Esophagus mucosa (tissue), 1 donor: ENCODE measurements at places on chromosomes 6 and 20.

DNA sequence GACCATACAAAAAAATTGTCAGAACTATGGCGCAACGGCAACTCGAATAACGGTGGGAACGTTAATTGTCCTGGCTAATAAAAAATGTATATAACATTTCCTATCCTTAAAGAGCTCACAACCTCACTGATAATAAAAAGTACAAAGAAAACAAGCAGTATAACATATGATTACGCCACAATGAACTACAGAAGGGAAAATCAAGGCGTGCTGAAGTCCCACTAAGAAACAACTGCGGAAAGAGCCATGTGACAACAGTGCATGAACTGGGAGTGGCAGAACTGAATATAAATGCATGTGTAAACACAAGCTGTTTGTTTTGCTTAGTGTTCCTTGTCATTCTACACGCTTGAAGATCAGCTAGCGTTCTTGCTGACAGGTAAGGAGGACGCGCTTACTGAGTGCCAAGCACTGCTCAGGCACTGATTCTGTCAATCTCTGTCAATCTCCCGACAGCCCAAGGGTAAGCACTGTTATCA, 466 bp upstream of the PSMB1 start:
- ATAC-seq, result peak; percentile 37

GRCh38 chr6:140062043-140063020, 687.9 kb upstream of the CITED2 start:
- no peak for ATAC-seq

DNA sequence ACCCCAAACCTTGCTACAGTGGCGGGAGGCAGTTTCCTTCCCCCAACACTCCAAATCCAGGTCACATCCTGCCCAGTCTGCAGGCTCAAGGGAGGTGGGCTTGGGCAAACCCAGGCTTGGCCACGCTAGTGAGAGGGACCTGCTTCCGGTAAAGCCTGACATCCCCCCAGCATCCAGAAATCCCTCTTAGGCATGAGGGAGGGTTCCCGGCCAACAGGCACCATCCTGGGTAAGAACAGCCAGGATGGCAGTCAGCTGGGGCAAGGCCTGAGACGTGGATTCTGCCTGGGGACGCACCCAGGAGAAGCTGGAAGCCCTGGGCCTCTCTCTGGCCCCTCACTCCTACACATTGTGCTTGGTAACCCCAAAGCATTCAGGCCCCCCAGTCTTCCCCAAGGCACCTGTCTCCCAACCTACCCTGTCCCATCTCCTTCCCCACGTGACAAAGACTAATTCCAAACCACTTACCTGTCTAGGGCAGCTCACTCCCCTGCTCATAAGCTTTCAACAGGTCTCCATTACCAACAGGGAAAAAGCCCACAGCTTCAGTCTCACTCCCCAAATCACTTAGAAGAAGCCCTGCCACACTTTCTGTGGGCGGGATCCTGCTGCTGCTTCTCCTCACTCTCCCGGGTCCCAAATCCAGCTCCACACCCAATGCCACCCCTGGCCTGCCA, 2.1 kb downstream of the C20orf144 start:
- ATAC-seq, result no peak

DNA sequence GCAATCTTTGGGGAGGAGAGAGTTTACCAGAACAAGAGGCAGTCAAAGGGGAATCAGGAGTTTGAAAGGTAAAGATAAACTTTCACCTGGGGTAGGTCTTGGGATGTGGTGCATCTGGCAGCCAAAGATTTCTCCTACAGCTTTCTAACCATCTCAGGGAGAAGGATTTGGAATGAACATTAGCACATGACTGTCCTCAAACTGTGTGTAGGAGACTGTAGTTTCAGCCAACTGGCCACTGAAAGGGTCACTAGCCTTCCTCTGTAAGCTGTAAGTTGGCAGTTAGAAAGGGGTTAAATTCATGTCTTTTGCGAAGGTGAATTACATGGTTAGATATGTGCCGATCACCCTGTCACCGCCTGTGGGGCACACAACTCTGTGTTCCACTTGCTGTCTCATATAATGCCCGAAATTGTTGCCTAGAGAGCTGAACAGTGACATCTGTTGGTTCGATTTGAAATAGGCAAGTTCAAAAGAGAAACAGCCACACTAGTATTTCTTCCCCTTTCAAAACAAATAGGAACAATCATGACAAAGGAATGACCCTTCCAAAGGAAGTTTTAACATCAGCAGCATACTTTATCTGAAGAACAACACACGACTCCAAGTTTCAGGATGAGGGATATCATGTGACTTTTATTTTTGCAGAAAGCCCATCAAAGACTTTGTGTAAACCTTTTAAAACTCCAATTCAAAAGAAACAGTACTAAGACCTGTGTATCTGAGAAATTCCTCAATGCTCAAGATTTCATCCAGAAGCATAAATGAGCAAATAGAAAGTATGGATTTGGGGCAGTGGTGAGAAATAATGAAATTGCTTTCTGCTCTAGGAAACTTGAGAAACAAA, 1.1 kb upstream of the OPN5 start:
- peak; percentile 73 for ATAC-seq

DNA sequence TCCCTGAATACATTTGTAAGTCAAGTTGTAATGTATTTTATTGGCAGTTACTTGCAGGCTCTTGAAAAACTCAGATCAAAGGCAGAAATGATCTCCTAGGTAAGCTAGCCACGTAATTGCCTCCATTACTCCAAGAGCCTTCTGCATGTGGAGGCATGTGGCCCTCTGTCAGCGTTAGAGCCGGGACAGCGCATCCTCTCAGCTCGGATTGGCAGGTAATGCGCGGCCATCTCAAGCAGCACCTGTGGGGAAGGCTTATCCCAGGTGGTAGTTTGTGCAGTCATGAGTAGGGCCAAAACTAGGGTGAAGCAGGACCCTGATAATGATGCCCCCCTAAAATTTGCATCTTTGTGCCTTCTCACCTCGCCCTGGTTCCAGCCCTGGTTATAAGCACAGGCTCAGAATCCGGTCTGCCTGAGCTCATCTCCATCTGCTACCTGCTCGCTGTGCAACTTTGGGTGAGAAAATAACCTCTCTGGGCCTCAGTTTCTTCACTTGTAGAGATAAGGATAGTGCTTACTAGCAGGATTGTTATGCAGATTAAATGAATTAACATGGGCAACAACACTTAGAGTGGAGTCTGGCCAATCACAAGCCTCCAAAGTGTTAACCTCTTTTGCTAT, 157.5 kb upstream of the PMEPA1 start:
- ATAC-seq, result no peak

DNA sequence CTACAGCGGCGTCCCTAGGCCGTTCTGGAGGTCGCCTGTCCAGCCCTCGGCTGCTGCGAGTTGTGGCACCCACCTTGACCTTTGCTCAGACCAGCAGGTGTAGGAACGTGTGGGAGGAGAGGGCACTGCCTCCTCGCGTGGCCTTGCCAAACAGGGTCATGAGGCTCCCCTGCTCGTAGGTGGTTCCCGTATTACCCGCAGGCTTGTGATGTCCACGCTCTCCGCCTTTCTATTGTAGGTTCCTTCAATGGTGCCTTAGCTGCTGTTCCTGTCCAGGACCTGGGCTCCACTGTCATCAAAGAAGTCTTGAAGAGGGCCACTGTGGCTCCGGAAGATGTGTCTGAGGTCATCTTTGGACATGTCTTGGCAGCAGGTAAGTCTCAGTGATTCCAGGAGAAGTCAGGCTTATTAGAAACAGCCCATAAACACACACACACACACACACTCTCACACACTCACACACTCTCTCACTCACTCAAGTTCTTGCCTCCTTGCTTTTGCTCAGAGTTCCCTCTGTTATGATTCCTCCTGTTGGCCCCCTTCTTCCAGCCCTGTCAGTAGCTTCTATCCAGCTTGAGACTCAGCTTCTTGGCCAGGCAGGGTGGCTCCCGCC, 942 bp downstream of the ACAT2 start:
- ATAC-seq, result peak; percentile 7

- ATAC-seq, result no peak
These were observed 577.9 kb downstream of the TFAP2B start for GRCh38 chr6:51396583-51396982.

DNA sequence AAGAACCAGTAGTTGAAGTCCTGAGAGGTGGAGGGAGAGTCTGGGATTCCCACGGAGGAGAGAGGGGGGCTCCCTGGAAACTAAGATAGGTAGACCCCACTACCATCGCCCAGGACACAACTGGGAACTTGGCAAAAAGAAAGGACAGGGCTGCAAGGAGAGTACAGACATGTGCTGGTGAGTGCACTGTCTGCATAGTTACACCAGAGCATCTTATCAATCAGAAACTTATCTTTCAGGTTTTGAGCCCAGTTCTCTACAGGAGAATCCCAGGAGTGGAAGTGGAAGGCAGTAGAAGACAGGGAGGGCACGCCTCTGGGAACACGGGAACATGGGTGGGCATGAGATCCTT, 12.2 kb downstream of the NFKBIL1 start:
- ATAC-seq, result no peak

DNA sequence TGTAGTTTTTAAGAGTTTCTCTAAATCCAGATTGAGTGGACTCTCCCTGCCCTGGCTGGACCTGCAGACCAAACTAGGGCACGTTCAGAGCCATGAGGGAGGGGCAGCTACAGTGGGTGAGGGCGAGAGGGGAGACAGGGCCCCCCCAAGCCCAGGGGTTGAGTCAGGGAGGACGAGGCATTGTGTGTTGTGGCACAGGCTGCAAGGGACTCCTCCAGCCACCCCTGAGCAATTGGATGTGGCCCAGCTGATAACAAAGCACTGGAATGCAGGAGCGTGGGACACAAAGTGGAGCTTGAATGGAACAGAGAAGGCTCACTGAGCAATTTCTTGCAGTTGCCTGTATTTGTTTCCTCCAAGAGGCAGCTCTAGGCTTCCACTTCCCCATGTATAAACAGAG, 43.5 kb upstream of the MYL9 start:
- ATAC-seq, result no peak

- no peak for ATAC-seq
These were observed 119.1 kb upstream of the AHI1 start for GRCh38 chr6:135616655-135617054.

GRCh38 chr6:102298051-102298450, 904.5 kb downstream of the GRIK2 start:
- no peak for ATAC-seq

GRCh38 chr20:24957326-24958016, 8.4 kb downstream of the CST7 start:
- no peak for ATAC-seq

DNA sequence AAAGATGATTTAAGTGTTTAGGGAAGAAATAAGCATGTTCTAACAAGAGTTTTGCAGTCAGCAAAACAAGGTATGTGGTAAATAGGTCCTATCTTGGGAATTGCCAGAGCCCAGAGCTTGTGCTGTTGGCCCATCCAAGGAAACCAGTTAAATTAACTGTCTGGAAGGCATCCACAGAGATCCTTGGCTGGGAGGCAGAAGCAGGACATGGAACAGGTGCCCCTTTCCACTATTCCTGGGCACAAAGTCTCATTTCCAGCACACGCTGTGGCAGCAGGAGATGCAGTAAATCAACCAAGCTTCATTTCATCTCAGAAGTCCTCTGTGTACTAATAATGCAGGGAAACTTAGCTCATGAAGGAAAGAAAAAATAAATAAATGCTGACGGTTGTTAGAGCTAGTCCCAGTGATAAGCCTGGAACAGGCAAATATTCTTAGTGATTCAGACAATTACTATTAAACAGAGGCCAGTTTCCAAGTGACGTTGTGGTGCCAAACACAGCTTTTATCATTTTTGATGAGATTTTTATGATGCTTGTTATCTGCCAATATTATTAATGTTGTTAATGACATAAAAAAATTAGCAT, 39.8 kb upstream of the SNAP25 start:
- no peak for ATAC-seq

- peak; percentile 83 for ATAC-seq
These were observed 30.2 kb upstream of the SGK1 start for GRCh38 chr6:134347885-134348805.

GRCh38 chr6:152316024-152316423, 321.1 kb downstream of the SYNE1 start:
- ATAC-seq, result no peak

DNA sequence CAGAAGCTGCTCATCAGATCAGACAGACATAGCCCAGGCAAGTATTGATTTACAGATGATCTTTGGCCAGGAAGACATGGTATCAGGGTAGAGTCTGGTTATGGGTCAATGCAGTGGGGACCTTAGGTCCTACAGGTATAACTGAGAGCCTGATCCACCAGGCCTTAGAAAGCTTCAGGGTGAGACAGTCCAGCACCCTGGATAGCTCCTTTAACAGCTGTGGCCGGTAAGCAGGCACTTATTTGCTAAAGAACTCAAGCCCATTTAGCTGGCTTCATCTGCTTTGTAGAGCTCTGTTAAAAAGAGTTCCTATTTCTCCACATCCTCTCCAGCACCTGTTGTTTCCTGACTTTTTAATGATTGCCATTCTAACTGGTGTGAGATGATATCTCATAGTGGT, 39.6 kb downstream of the ESR1 start:
- ATAC-seq, result peak; percentile 29

GRCh38 chr6:110039981-110040383, 61.9 kb downstream of the GPR6 start:
- peak; percentile 56 for ATAC-seq

DNA sequence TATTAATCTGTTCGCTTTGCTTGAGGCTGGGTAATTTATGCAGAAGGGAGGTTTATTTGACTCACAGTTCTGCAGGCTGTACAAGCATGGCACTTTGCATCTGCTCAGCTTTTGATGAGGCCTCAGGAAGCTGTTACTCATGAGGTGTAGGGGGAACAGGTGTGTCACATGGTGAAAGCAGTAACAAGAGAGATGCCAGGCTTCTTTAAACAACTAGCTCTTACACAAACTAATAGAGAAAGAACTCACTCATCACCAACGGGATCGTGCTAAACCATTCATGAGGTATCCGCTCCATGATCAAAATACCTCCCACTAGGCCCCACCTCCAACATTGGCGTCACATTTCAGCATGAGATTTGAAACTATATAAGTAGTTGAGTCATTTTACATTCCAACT, 34.4 kb upstream of the GCLC start:
- no peak for ATAC-seq

GRCh38 chr6:138685781-138686180, 87.8 kb upstream of the CCDC28A start:
- ATAC-seq, result no peak

GRCh38 chr6:160102399-160102798, 19.2 kb upstream of the SLC22A1 start:
- no peak for ATAC-seq

DNA sequence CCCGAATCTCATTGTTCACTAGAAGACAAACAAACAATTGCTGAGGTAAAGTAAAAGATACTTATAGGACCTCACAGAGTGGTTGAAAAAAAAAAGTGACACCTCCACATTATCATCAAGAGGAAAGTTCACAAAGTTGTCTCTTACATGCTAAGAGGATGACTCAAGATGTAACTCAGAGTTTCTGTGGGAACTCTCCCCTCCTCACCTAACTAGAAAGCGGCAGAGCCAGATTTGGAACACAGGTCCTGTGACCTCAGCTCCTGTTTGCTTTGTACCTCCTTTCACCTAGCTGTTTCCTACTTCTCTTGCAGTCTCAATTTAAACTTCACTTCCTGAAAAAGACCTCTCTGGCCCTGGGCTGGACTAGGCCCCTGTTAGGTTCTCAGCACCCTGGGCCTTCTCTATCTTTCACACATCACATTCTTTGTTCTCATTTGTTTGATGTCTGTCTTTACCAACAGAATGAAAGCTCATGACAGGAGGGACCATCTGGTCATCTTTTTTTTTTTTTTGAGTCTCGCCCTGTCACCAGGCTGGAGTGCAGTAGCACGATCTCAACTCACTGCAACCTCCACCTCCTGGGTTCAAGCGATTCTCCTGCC, 60.8 kb downstream of the CD24 start:
- ATAC-seq, result peak; percentile 91
